ENCODE measurements at places on chromosomes 3 and 15. TPM values are rescaled to one million over a fixed set of nuclear protein-coding genes. Genes with fewer than 3 reads are reported as not detected.

DNA sequence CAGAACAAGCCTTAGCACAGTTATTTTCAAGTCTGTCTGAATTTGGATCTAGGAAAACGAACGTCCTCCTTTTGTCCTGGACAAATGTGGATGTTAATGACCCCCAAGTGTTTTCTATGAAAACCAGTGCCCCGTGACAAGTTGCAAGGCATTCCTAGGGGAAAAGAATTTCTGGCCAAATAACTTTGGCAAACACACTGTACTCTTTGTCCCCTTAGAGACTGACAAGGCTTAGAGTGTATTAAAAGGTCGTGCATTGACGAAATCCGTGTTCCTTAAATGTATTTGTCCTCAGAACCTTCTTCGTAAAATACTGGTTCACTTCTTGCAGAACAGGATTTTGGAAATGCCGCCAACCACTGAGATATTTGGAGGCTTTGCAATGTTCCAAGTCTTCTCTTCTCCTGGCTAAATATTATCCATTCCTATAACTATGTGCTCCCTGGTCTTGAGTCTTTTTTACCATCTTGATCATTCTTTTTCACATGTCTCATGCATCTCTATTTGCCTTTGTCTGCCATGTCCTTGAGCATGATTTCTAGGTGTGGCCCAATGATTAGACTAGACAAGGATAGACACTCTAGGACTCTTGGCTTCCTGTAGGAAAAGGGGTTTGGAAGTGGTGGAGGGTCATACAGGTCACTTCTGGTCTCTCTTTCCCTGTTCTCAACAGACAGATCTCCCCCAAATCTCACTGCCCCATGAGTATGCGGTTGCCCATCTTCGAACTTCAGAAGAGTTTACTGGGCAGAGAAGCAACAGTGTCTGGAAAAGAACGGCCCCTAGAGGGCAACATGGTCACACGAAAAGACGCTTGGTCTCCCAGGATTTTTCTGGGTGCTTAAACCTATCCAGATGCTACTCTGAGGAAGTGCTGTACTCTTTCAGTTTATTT is 117.5 kb downstream of the EDEM1 start:
- peak; percentile 88 for DNase-seq

DNA sequence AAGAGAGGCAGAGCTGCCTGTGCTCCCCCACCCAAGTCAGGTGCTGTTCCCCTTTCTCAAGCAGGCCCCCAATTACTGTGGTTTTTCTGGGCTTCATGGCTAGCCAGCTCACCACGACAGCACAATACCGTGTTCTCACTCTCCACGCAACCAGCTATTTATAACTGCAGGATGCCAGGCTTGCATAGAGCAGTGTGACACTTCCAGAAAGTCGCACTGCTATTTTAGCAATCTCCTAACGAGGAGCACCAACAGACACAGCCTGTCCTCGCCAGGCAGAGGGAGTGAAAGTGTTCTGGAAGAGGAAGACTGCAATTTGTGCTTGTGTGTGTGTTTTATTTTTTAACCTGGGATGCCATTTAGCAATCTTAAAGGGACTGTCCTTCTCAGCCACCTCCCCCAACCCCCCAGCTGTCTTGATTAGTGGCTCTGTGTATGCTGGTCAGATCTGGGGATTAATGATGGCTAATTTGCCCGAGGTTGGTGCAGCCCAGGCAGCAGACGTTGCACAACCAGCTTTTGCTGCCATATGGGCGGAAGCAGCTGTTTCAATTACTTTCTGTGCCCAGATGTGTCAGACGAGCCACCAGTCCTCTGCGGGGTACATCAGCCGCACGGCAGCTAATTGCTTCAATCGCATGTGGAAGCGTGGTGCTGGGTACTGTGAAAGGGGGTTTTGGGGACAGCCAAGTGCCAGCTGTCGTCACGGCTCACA is 268.0 kb upstream of the ARRDC4 start:
- no peak for DNase-seq

DNA sequence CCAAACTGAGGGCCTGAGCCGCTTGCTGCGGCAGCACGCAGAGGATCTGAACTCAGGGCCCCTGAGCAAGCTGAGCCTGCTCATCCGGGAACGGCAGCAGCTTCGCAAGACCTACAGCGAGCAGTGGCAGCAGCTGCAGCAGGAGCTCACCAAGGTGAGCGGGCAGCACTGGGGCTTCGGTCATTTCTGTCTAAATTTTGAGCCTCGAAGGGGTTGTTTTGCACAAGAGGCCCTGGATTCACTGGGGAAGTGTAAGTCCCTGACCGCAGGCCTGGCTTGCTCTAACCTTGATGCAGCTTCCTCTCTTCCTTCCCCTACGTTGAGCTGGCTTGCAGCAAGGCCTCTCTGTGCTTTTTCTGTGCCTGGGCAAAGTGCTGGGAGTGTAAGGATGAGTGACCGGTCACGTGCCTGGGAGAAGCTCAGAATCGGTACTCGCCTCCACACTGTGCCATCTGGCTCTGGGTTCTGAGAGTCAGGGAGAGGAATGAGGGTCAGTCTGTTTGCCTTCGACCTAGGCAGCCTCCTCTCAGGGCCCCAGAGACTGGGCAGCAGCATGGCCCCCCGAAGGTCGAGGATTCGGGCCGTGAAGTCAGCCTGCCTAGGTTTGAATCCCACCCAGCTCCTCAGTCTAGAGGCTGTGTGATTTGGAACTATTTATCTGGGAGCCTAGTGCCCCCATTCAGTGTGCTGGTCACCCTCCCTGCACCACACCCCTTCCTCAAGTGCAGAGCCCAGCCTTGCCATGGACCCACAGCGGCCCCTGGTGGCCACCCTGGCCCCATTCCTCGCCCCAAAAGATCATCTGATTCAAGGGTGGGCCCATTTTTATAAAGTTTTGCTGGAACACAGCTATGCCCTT is 1.4 kb downstream of the FES start:
- peak; percentile 68 for DNase-seq

Gene FGF12
- total RNA-seq: 32.5 TPM

Gene CRTAP
- 430 TPM for total RNA-seq

Gene SLC49A4
- 42.1 TPM for total RNA-seq

Gene CYP1A2
- not detected for total RNA-seq

Data from SK-MEL-5 (cell line).